K562 (cell line): ENCODE measurements at places on chromosomes 13 and 19.

GRCh38 chr19:37007587-37008220 lies 70.5 kb upstream of the ZNF420 start:
- peak; percentile 36 for DNase-seq

DNA sequence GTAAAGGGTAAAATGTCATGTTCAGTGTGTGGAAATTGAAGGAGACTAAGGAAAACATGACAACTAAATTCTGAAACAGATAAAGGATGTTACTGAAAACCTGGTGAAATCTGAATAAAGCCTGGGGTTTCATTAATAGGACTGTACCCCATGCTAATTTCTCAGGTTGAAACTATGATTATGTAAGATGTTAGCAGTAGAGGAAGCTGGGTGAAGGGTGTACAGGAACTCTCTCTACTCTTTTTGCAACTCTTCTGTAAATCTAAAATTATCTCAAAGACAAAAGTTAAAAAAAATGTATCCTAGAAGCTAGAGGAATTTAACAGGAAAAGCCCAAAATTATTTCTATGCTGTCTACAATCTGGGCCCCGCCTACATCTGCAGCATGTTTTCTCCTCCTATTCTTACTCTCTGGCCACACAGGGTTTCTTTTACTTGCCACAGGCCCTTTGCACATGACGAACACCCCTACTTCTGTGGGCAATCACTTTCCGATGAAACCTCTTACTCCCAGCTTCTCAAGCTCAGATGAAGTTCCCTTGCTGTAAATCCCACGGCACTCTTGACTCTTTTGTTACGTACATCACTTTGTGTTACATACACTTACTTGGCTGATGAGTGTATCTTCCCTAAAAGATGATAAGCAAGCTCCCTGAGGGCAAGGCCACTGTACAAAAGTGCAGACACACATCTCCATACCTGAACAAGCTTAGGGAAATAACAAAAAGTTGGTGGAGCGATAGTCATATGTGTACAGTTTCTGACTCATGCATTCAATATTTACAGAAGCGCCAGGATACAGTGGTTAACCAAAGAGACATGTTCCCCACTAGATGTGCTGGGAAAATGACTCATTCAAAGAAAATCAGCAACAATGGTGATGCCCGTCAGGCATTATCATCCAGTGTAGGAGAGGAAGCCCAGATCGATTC lies 32.6 kb downstream of the RUBCNL start:
- DNase-seq, result no peak

- no peak for DNase-seq
Measured at GRCh38 chr19:51166846-51167490, 24.9 kb downstream of the SIGLEC7 start.

DNA sequence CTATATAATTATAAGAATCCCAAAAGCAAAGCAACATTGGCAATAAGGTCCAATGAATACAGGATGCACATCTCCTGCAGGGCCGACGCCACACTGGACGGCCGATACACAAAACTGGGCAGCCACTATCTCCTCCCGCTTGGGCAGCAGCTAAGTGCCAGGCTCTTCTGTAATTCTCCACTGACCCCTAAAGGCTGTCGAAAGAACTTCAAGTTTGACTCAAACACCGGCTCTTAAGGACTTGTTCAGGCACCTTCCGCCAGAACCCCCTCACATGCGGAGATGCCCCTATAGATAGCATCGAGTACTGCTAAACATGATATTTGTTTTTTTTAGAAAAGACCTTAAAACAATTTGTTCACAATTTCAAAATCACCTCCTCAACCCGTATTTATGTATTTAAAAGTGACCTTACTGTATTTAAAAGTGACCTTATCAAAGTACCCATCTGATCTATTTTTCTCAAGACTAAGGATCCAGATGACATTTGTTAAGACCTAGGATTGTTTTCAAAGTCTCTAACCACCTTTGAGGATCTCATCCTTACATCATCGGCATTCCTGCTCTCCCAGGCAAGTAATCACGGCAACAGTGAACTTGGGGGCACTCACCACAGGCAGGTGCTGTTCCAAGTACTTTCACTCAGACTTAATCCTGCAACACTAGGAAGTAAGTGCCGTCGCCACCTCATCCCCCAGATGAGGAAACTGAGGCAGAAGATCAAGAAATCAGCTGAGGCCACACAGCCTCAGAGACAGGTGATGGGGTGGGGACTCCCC lies 77.8 kb downstream of the TUBGCP3 start:
- DNase-seq, result peak; percentile 24

DNA sequence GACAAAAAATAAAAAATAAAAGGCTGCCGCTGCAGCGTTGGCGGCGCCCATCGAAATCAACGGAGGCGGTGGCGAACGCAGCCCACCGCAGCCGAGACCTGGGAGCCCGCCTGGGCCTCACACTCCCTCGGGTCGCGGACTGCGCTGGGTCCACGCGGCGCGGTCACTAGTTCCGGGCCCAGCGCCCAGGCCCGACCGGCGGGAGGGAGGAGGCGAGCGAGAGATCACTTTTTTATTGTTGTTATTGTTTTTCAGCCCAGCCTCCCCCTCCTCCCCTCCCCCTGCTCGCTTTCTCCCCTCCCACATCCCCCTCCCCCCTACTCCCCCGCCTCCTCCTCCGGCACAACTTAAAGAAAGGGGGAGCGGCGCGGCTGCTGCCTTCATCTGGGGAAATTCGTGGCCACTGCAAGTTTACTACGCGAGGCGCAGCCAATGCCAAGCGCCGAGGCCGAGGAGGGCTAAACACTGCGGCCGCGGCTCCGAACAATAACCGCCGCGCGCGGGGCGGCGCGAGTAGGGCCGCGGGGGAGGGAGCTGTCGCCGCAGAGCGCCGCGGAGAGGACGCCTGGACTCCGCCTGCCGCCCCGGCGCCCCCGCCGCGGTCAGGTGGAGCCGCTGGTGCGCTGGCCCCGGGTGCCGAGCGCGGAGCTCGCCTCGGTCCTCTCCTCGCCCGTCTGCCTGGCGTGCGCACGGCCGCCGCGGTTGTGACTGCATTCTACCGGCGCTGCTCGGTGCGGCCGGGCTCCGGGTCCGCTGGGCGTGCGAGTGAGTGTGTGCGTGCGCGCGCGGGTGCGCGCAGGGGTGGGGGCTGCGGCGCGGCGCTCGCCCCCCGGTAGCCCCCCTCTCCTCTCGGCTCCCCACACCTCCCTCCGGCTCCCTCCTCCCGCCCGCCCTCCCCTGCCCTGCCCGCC lies 505 bp upstream of the ZIC2 start:
- peak; percentile 81 for DNase-seq

- DNase-seq, result no peak
Measured at GRCh38 chr19:16445238-16446107, 26.3 kb downstream of the EPS15L1 start.

DNA sequence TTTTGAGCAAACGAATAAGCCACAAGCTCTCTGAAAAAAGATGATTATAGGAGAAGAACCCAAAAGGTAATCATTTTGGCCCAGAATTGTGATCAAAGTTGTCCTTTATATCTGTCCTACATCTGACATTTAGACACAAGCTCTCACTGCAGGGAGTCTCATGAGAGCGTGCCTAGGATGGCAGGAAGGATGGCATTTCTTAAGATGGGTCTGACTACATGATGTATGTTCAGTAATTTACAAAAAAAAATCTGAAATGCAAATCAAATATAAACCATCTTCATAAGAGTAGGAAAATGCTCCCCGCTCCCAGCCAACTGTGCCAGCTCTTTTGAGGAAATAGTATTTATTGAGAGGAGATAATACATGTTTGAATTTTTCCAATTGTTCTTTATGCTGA lies 81.0 kb upstream of the MBNL2 start:
- DNase-seq, result no peak

GRCh38 chr13:79776531-79777295 lies 295.8 kb downstream of the NDFIP2 start:
- DNase-seq, result no peak

DNA sequence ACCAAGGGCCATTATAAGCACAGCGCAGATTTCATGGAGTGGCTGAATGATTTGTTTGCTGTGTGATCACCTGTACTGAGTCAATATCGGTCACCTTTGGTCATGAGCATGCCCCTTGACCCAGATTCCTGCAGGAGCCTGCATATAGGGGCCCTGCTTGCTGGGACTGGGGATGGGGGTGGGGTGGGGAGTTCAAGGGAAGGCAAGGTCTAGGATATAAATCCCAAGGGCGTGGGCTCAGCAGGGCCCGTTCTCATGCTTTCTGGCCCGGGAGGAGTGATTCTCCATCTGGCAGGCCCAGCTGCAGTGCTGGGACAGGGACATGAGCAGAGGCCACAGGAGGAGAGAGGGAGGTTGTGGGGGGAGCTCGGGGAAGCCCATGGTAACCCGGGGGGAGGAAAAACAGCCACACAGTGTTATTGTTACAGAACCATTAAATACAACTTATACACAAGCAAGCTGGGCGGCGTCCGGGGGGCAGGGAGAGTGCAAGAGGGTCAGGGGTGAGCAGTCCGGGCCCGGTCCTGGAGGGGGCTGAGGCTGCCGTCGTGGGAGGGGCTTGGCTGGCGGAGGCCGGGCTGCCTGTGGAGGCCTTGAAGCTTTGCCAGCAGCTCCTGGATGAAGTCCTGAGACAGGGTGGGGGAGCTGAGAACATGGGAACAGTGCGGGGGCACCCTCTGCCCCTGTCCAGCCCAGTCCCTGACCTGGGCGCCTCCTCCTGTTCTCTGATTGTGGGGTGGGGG lies 5.2 kb downstream of the PPP1R14A start:
- DNase-seq, result no peak

- DNase-seq, result no peak
Measured at GRCh38 chr13:73913751-73914518, 220.3 kb downstream of the KLF12 start.

GRCh38 chr13:50845211-50845610 lies 1.7 kb upstream of the DLEU7 start:
- DNase-seq, result no peak

DNA sequence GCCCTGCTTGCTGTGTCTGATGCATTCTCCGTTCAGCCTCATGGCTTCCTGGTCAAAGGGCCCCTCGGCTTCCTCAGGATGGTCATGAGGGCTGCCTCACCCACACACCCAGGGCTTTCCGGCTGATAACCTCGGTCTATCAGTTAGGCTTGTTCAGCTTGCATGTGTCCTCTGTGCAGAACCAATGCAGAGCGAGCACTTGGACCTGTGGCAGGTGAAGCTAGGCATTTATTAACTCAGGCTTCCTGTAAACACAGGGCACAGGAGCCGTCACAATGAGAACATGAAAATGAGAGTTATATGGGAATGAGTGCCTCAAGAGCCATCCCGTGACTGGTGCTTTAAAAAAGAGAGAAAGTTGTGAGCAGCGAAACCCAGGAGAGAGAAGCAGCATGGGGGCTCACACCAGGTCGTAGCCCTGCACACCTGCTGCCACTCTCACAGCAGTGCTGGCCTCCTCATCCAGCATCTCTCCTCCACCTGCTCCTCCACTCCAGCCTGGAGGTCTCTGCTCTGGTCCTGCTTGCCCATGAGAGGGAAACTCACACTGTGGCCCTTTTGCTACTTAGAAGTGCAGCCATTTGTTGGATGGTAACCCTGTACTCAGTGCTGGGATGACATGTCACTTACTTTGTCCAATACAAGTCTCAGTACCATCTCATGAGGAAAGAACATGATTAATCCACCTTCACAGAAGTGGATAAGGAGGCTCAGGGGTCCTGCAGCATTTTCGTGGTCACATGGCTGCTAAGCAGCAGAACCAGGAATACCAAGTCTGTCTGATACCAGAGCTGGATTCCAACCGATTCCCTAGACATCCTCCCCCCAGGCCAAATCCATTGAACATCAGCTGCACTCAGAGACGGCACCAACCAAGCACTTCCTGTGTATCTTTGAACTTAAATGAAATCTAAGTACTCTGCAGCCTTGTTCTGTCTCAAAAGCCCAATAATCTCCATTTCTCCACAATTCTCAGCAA lies 50.5 kb upstream of the IRS2 start:
- DNase-seq, result no peak

GRCh38 chr19:46867170-46867569 lies 6.4 kb downstream of the ARHGAP35 start:
- no peak for DNase-seq
